ACHN (cell line): ENCODE measurements at places on chromosomes 2 and 18.

- no peak for DNase-seq
Measured at GRCh38 chr2:190197143-190197720, 122.4 kb downstream of the HIBCH start.

DNA sequence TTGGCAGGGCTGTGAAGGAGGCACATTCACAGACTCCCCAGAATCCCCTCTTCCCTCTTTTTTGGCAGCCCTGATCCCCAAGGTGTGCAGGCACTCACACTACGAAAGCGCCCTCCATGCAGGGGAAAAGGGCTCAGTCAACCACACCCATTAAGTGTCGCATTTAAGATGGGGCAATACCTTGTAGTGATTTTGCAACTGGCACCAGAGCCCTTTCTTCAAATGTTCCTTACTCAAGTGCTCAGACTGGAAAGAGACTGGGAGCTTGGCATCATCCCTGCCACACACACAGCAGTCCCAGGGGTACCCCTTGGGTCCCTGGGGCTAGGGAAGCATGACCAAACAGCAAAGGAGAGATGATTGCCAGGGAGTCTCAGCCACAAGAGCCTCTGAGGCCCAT is 190.1 kb downstream of the HAUS1 start:
- no peak for DNase-seq

GRCh38 chr2:623130-623922 is 53.9 kb downstream of the TMEM18 start:
- DNase-seq, result no peak

DNA sequence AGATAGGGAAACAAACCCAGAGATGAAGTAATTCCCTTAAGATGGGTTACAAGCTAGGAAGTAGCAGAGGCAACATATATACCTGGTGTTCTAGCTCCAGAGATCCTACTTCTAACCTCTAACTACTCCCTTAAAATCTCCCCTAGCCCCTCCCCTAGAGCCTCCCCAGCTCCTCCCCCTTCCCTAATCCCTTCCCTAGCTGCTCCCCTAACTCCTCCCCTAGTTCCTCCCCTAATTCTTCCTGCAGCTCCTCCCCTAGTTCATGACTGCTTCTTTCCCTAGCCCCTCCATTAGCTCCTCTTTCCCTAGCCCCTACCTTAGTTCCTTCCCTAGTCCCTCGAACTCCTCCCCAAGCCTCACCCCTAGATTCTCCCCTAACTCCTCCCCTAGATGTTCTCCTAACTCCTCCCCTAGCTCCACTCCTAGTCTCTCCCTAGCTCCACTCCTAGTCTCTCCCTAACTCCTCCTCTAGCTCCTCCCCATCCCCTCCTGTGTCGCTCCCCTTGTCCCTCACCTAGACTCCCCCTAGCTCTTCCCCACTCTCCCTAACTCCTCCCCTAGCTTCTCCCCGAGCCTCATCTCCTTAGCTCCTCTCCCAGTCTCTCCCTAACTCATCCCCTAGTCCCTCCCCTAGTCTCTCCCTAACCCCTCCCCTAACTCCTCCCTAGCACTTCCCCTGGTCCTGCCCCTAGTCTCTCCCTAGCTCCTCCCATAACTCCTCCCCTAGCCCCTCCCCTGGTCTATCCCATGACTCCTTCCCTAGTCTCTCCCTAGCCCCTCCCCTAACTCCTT is 108.9 kb downstream of the CD226 start:
- DNase-seq, result peak; percentile 54

DNA sequence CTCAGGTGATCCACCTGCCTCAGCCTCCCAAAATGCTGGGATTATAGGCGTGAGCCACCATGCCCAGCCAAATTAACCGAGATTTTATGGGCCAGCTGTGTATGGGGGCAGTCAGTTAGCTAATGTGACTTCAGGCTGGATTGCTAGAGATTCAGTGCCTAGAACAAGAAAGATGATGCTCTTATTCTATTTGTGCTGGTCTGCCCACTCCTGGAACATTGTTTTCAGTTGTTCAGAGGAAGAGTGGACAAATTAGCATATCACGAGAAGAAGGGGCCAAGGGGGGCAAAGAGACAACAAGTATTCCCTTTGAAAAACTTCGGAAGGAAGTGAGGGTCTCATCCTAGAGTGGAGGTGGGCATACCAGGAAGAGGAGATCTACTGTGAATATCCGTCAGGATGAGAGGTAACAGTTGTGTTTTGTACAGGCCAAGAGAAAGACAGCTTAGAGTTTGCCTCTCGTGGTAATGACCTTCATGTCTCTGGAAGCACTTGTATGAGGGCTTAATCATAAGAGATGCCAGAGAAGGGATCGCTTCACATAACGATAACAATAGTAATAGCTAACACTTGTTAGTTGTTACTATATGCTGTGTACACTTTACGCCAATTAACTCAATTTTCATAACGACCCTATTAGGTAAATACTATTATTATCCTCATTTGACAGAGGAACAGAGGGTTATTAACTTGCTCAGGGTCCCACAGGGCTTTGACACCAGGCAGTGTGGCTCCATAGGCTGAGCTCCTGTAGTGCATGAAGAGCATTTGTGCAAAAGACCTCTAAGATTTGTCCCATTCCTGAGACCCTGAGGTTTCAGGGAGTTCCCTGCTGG is 138.3 kb downstream of the DDX1 start:
- DNase-seq, result no peak
